ENCODE measurements at places on chromosomes 16 and 17.

DNA sequence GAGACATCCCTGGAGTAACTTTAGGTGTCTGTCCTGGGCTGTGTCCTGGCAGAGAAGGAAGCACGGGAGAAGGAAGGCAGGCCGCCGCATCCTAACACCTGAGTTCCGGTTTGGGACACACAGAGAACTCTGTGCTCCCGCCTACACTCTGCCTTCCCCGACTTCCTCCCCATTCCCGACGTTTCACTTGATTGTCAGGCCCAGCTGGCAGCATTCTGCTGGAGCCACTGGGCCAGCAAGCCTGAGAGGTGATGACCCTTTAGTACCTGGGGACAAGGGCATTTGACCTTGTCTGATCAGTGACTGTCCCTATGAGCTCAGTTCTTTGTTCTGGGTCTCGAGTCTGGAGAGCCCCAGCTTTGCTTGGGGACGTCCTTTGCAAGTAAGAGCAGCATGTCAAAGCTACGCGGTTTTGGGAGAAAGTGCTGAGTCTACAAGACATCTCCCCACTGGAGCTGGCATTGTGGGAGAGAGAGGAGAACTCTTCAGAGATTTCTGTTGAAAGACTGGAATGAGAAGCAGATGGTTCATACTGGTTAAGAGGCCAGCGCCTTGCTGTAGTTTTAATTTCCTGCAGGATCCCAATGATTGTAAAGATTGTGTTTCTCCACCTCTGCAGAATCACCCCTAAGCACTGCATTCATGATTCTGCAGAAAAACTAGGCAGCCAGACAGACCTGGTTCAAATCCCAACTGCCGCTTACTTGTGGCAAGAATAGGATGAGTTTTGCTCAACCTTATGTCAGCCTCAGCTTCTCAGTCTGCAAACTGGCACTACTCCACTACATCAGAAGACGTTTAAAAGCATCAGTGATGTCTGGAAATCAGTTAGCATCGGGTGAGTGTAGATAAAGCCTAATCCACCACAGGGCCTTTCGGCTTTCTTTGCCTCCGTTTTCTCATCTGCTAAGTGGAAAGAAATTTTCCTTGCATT, 20.6 kb downstream of the ABAT start:
- DNase-seq, result no peak

DNA sequence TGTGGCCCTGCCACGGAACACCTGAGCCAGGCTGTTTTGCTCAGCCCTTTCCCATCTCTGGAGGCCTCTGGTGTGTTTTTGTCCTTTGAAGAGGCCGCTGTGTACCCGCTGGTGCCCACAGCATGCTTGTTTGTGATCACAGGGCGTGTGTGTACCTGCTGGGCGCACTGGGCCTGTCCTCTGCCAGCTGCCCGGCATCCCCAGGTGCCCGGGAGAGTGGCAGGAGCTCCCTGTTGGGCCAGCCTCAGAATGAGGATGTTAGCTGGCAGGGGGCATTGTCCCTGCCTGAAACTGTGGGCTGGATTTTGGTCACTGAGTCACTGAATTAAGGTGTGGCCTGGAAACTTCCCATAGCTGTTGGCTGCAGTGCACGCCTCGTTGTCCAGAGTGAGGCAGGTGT, 31.1 kb downstream of the BAIAP2 start:
- DNase-seq, result no peak

DNA sequence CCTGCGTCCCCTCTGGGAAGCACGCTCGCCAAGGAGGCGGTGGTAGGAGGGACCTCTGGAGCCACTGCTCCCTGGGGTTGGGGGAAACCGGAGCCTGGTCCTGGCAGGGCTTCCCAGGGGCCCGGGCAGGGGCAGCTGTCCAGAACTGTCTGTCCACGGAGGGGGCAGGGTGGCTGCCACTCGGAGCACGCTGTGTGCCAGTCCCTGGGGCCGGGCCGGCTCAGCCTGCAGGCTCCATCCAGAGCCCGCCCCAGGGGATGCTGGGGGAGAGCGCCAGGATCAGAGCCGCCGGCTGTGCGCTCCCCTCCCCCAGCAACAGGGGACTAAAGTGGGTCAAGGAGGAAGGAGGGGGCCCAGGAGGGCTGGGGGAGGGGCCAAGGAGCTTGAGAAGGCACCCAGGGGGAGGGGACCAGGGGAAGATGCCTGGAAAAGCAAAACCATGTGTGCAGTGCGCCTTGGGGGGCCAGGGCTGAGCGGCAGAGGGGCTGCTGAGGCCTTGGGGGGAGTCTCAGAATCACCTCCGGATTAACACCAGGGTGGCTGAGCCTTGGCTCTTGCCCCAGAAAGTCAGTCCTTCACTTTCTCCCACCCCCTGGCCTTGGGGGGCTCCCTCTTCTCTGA, 21.3 kb downstream of the ZNF423 start:
- no peak for DNase-seq

DNA sequence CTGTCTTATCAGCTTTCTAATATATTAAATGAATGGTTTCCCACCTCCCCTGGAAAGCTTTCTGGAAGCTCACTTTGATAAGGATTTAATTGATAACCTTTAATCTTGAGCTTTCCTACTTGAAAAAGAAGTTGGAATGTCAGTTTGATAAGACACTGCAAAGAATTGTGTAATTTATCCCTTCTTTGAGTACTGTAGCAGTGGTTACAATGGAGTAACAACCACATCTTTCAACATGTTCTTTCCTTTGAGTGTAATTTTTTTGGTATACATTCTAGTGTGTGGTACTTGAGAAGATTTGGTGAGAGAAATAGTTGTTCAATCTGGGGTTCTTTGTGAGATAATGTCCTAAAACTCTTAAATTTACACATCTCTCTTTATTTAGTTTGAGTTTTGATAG, 43.4 kb downstream of the CPD start:
- peak; percentile 75 for DNase-seq

DNA sequence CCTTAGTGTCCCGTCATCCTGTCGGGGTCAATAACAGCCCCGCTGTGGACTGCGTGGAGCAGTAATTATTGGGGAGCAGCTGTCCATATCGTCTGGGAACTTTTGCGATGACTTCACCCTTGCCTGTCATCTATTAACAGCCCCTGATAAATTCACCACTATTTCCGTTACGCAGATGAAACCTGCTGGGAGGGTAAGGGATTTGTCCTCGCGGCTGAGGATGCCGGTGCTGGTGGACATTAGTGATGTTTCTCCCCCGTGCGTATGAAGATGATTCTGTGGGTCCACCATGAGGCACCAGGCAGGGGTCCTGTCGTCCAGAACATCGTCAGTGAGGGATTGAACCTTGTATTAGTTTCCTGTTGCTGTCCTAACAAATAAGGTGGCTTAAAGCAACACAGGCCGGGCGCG, 1.0 kb downstream of the FLYWCH2 start:
- DNase-seq, result no peak

GRCh38 chr17:73934696-73935095, 268.8 kb upstream of the RPL38 start:
- no peak for DNase-seq

- DNase-seq, result no peak
Observed at GRCh38 chr17:39804839-39805238, 59.3 kb downstream of the IKZF3 start.

DNA sequence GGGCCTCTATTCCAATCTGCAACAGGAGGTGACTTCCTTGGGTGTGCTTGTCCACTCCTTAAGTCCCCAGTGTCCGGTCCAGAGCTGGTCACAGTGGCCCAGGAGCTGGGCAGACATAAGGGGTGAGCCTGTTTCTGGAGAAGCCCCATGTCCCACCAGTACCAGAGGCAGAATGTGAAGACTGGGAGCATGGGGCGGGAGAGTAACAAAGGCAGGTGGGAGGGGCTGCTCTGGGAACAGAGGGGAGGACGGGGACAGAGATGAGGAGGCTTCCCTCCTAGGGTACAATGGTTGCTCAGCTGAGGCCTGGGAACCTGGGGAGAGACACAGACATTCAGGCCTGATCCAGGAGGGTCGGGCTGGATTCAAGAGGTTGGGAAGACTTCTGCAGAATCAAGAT, 323.3 kb upstream of the TNRC6C start:
- DNase-seq, result no peak

- no peak for DNase-seq
Observed at GRCh38 chr16:73616166-73616753, 568.3 kb upstream of the ZFHX3 start.

DNA sequence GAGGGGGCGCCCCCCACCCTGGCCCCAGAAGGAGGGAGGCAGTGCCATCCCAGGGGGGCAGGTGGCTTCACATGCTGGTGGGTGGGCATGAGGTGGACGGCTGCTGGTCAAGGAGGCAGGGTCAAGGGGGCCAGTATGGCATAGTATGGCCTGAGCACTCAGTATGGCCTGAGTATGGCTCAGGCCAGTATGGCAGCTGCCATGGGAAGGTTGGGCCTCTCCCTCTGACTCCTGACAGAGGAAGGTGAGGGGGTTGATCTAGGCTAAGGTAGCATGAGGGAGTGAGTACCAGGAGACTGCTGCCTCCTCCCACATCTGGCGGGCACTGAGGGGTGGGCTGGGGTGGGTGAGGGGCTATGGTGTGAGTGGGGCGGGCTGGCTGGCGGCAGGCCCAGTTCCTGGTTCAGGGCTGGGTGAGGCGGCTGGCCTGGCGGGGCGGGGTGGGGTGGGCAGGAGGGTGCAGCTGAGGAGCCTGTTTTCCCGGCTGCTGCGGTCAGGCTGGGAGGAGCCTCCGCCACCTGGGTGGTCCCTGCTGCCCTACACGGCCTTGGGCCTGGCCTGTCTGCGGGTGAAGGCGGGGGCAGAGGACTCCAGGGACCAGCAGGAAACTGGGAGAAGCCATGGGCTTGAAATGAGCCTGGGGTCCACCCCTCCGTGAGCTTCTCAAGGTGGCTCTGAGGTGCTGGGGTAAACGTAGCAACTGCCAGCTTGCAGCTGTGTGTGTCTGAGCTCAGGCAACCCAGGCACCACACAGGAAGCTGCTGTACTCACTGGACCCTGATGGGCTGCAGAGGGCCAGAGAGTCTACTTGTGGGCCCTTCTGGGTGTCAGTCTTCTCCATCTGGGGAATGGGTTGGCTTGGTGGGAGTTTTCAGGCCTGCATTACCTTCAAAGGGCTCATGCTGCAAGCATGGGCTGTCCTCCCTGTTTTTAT, 57.0 kb downstream of the RAI1 start:
- peak; percentile 79 for DNase-seq

DNA sequence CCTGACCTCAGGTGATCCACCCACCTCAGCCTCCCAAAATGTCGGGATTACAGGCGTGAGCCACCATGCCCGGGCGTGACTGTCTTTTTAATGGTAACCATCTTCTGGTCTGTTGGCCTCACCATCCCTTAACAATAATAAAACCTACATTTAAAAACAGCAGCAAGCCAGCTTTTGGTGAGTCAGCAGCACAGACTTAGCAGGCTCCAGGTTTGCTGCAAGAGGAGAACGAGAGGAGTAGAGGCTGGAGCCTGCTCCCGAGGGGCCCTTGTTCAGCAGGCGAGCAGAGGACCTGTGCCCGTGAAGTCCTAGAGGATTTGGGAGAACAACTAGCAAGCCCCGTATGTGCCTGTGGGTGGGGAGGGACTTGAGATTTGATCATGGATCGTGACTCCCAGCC, 35.7 kb downstream of the MYH13 start:
- no peak for DNase-seq

GRCh38 chr16:81451753-81452680, 7.4 kb downstream of the CMIP start:
- DNase-seq, result peak; percentile 63

- DNase-seq, result no peak
Observed at GRCh38 chr17:18027280-18027679, 11.7 kb downstream of the ATPAF2 start.

GRCh38 chr16:31202414-31203375, at the start of gene PYCARD:
PYCARD (minus strand) TSS chr16:31202760; CDS start chr16:31202690, 70 bp downstream.
- peak; percentile 26 for DNase-seq
